Transverse colon (tissue), 4 donors: ENCODE measurements at places on chromosomes 3 and 15. TPM values are rescaled to one million over a fixed set of nuclear protein-coding genes. Genes with fewer than 3 reads are reported as not detected.

Gene GNAT1
- not detected for total RNA-seq

Gene SMC4
- total RNA-seq: 263 TPM

Gene CFAP44
- total RNA-seq: 11.7 TPM

Gene AHSG
- total RNA-seq: not detected

Gene DOCK3
- total RNA-seq: 0.60 TPM

Gene TMC3
- not detected for total RNA-seq

Gene BNC1
- total RNA-seq: not detected

Gene C3orf80
- total RNA-seq: 0.40 TPM

Gene ARPP21
- total RNA-seq: not detected

Gene GOLGA6L7
- not detected for total RNA-seq

Gene NMNAT3
- total RNA-seq: 3.2 TPM

Gene FHIT
- total RNA-seq: 20.1 TPM

Gene SUCNR1
- not detected for total RNA-seq

Gene FMN1
- 66.6 TPM for total RNA-seq

Gene SEMA5B
- total RNA-seq: 0.16 TPM

Gene ZPLD1
- not detected for total RNA-seq

Gene SLC9A9
- total RNA-seq: 1.1 TPM

Gene HIGD2B
- not detected for total RNA-seq

Gene CAV3
- total RNA-seq: not detected

Gene GOLGA8S
- not detected for total RNA-seq

Gene FETUB
- not detected for total RNA-seq

Gene SH2D7
- not detected for total RNA-seq

Gene TMEM212
- not detected for total RNA-seq

Gene BCL2A1
- 3.0 TPM for total RNA-seq

Gene RTP1
- not detected for total RNA-seq

Gene CCK
- total RNA-seq: 2.2 TPM

Gene MOBP
- 1.3 TPM for total RNA-seq

Gene FRMD5
- total RNA-seq: 0.40 TPM

Gene SIDT1
- 134 TPM for total RNA-seq

Gene RPL4
- 1,574 TPM for total RNA-seq

Gene PGBD4
- 7.6 TPM for total RNA-seq

Gene SLC6A1
- total RNA-seq: 0.20 TPM

Gene IL20RB
- total RNA-seq: not detected

Gene TIMMDC1
- 25.7 TPM for total RNA-seq
